Stimulated activated CD4-positive, alpha-beta T cell treated with anti-CD3 and anti-CD28 coated beads, Interleukin-1b, Interleukin-23, amount 100 ng/mL, for 24 hours (primary cell): ENCODE measurements at places on chromosomes 4 and X.

DNA sequence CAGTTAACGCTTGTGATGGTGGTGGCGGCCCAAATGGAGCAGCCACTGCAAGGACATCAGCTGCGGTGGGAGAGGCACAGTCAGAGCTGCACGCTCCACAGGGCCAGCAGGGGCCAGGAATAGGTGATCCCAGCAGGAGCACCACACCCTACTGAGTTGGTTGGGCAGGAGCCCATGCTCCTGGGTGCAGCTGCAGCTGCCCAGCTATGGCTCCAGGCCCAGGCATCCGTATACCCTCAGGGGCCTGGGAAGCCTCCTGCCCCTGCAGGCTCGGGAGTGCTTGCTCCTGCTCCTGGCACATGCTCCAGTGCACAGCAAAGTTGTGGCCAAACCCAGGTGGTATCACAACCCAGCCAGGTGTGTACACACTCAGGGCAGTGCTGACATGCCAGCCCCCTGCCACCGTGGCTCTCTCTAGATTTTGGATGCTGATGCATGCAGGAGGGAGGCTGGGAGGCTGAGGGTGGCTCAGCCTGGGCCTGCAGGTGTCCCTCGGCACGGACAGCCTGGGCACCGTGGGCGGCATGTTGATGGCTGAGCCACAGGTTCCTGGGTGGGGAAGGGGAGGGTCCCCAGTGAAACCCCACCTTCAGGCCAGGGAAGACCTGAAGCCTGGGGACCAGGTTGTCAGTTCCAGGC is 150.2 kb downstream of the CXXC4 start:
- no peak for DNase-seq

- DNase-seq, result no peak
Observed at GRCh38 chr4:88382621-88383020, 4.0 kb downstream of the HERC6 start.

GRCh38 chr4:83266689-83267088 is 17.9 kb downstream of the COQ2 start:
- DNase-seq, result no peak

GRCh38 chr4:119008761-119009160 is 120.1 kb downstream of the SYNPO2 start:
- no peak for DNase-seq

DNA sequence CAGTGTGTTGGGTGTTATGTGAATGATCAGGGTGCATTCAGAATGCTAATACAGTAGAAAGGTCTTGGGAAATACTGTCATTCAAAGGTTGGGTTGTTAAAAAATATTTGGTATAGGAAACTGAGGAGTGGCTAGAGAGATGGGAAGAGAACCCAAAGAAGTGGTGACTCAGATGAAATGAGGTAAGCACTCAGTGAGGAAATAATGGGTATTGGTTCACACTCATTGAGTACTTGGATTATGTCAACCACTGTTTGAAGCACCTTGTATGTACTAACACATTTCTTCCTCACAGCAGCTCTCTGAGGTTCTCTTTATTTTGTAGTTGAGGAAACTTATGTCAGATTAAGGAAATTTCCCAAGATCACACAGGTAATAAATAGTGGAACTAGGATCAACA is 40.8 kb upstream of the NUDT6 start:
- no peak for DNase-seq

GRCh38 chrX:2788980-2789379 is 37.1 kb downstream of the XG start:
- DNase-seq, result no peak
